Activated CD4-positive, alpha-beta T cell treated with anti-CD3 and anti-CD28 coated beads, Interleukin-2, amount 10 ng/mL, durations not matched to agents 7 days and 5 days (primary cell): ENCODE measurements at places on chromosomes 3 and 15.

DNA sequence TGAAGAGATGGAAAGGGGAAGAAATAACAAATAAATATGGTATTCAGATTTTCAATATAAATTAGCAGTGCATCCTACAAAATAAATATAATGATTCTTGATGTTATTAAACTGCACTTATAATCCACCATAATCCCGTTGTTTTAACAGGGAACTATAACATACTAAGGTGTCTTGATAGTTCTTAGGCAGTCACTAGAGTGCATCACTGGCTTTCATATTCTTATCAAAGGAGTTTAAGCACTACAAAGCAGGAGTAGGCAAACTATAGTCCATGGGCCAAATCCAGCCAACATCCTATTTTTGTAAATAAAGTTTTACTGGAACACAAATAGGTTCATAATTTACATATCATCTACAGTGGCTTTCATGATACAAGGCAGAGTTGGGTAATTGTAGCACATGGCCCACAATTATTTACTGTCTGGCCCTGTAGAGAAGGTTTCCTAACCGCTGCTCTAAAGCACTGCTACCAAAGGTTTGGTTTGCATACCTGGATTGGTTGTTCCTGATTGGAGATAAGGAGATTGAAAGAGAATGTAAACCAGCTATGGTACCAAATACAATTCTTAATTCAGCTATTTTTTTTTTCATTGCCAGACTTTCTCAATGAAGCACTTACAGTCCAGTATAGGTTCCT is 104.3 kb downstream of the ZNF280D start:
- H3K4me3 ChIP-seq = no peak overlapping the region
- no peak overlapping the region for H3K27ac ChIP-seq
- H3K27me3 ChIP-seq = no peaks in the 10 kb centered on the region
- H3K4me1 ChIP-seq = peaks cover 8% of the 10 kb centered on the region
- peaks cover 10% of the 10 kb centered on the region for H3K36me3 ChIP-seq
- no peak for DNase-seq

GRCh38 chr3:88059380-88060170 is 520 bp downstream of the ZNF654 start:
- DNase-seq = peak; percentile 12
- no peaks in the 10 kb centered on the region for H3K27me3 ChIP-seq
- H3K4me1 ChIP-seq = peaks cover 59% of the 10 kb centered on the region
- H3K27ac ChIP-seq = peak overlapping the region; percentile 97

DNA sequence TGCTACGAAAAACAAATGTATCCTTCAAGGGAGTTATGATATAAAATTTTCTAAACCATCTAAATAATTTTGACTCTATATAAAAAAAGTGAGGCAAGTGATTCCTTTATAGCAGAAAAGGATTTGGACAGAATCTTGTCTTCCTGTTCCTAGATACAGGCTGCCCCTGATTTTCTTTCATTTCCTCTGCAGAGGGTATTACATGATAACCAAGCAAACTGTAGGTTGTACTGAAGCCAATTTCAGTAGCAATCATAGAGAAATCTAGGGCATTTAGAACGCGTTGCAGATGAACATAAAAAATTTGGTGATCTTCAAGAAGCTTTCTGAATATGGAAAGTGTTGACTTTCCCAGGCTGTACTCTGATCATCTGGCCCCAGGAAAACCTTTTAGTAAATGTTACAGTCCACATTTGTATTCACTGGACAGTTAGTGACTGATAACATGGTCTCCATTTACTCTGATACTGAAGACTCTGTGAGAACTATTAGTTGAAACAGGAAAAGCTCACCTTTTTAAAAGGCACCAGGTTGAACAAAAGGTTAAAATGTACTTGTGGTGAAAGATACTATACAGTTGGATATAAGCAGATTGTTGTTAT is 9.1 kb upstream of the UTS2B start:
- H3K4me3 ChIP-seq = no peak overlapping the region
- H3K27me3 ChIP-seq = no peaks in the 10 kb centered on the region
- no peaks in the 10 kb centered on the region for H3K36me3 ChIP-seq

DNA sequence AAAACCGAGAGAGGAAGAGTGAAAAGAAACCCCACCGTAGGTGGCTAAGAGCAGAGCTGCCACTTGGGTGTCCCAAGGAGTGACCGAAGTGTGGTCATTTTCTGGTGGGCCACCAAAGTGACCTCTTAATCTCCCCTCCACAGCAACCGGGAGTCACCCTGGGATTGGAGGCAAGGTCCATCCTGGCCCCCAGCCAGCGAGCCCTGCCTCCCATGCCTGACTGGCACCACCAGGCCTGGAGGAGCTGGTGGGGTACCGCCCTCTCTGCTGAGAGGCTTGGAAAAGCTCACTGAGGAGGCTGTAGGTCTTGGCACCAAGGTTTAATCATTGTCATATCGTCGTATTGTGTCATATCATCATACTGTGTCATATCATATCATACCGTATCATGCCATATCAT is 74.0 kb upstream of the TRPM1 start:
- peaks cover 7% of the 10 kb centered on the region for H3K36me3 ChIP-seq
- H3K4me1 ChIP-seq = peaks cover 10% of the 10 kb centered on the region
- no peaks in the 10 kb centered on the region for H3K27me3 ChIP-seq
- DNase-seq = no peak

DNA sequence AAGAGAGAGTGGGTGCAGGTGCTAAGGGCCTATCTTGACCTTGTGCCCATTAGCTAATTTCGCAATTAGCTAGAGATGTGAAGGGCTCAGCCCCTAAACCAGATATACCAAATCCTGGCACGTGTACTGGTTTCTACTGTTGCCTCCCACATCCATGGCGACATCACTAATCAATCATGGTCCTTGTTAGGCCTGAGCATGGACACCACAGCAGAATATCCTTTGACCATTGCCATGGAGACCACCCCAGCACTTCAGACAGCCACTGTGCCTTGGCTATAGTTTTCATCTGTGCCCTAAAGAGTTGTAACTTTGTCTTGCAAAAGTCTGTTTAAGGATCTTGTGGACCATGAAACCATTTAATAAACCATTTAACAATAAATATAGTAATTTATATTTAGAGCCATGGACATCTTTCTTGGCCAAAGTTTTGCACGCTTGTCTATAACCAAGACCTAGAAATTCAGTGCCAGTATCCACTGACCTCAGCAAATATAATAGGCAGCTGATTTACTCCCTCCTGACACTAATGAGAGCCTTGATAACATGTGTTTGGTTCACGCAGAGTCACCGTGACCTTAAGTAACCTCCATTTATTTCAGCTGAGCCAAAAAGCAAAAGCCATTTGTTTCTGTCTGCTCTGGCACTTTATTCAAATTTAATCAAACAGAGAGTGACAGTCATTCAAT is 43.4 kb downstream of the COLQ start:
- no peak overlapping the region for H3K27ac ChIP-seq
- no peaks in the 10 kb centered on the region for H3K4me1 ChIP-seq
- H3K4me3 ChIP-seq = no peak overlapping the region
- no peak for DNase-seq
- H3K36me3 ChIP-seq = peaks cover 1% of the 10 kb centered on the region

DNA sequence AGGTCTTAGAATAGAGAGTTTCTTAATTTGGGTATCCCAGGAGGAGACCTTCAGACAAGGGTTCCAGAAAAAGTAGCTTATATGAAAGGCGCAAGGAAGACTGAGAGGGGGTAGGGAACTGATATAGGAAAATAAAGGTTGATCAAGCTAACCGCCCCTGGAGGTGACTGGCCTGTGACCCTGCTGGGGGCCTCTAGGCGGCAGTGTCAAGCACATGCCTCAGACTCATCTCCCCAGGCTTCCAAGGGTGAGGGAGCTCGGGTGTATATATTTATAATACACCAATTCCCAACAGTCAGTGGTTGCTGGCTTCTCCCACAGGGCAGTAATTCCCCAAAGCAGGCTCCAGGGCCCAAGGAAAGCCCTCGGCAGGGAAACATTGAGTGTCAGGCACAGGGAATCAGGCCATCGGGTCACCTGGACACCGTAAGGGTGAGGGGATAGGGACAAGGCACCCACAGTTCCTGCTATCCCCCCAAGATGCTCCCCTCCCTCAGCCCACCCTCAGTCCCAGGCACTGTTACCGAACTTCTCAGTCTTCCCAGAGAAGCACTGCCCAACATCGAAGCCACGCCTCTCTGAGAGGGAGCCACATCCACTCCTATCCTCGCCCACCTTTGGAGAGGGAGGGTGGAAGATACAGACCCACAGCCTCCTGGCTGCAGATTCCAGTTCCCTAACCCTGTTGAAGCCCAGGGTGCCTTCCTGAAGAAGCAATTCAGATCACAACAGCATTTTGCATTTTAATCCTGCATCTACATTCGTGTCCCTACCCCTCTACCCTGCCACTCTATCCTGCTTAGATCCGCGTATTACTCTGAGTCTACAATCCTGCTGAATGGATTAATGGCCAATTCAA is 19.5 kb upstream of the CAV3 start:
- no peaks in the 10 kb centered on the region for H3K36me3 ChIP-seq
- DNase-seq = no peak
- no peak overlapping the region for H3K4me3 ChIP-seq
- no peak overlapping the region for H3K27ac ChIP-seq

GRCh38 chr3:30368978-30369377 is 237.4 kb upstream of the TGFBR2 start:
- no peak overlapping the region for H3K27ac ChIP-seq
- no peak overlapping the region for H3K4me3 ChIP-seq
- no peaks in the 10 kb centered on the region for H3K4me1 ChIP-seq
- no peaks in the 10 kb centered on the region for H3K27me3 ChIP-seq

GRCh38 chr3:185164428-185165217 is 11.8 kb upstream of the C3orf70 start:
- no peak overlapping the region for H3K27ac ChIP-seq
- H3K36me3 ChIP-seq = no peaks in the 10 kb centered on the region
- H3K4me3 ChIP-seq = no peak overlapping the region
- H3K4me1 ChIP-seq = no peaks in the 10 kb centered on the region
- no peak for DNase-seq
- H3K27me3 ChIP-seq = peaks cover 5% of the 10 kb centered on the region

DNA sequence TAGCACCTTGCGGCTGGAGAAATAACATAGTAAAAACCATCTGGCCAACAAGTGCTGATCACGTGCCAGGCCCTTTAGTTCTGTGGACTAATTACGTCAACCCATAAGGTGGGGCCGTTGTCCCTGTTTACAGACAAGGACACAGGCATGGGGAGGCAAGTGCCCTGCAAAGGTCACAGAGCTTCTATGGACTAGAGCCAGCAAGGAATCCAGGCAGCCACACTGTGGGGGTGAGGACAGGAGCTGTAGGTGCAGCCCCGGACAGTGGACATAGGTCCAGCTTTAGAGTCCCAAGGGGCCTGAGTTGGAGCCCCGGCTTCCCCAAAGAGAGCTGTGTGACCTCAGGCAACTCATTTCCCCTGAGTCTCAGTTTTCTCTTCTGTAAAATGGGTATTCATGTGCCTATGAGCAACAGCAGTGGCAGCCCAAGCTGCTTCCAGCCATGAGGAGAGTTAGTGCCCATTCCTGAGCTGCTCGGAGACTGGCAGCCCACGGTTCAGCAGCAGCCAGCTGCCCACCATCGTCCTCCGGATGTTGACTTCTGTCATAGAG is 13.9 kb downstream of the CHST13 start:
- peaks cover 8% of the 10 kb centered on the region for H3K4me1 ChIP-seq
- no peak overlapping the region for H3K27ac ChIP-seq
- H3K27me3 ChIP-seq = peaks cover 13% of the 10 kb centered on the region
- H3K4me3 ChIP-seq = no peak overlapping the region
- no peak for DNase-seq
- H3K36me3 ChIP-seq = no peaks in the 10 kb centered on the region

DNA sequence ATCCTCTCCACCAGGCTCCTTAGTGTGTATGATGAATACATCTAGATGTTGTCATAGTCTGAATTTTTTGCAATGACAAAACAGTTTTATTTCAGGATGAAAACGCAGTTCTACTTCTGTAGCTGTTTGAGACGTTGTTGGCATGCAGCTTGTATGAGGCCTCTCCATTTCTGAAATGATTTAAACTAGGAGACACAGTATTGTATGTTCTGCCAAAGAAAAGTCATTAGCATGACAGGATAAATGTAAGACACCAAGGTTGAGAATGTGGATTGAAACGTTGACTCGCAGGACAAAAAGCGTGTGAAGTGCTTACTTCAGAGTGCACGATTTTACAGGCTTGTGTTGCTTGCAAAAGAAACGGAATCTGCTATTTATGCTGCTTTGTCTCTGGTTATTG is 35.3 kb downstream of the ABHD17C start:
- DNase-seq = no peak
- H3K27ac ChIP-seq = no peak overlapping the region
- no peaks in the 10 kb centered on the region for H3K36me3 ChIP-seq
- no peak overlapping the region for H3K4me3 ChIP-seq
- peaks cover 1% of the 10 kb centered on the region for H3K4me1 ChIP-seq

- H3K27me3 ChIP-seq = peaks cover 12% of the 10 kb centered on the region
- H3K4me3 ChIP-seq = no peak overlapping the region
- DNase-seq = no peak
- H3K27ac ChIP-seq = no peak overlapping the region
Observed at GRCh38 chr15:26091184-26091583, 228.1 kb upstream of the ATP10A start.

GRCh38 chr15:57789225-57789624 is 82.7 kb downstream of the POLR2M start:
- no peaks in the 10 kb centered on the region for H3K36me3 ChIP-seq
- H3K4me3 ChIP-seq = no peak overlapping the region
- H3K4me1 ChIP-seq = peaks cover 8% of the 10 kb centered on the region
- no peak overlapping the region for H3K27ac ChIP-seq
- H3K27me3 ChIP-seq = peaks cover 13% of the 10 kb centered on the region

- H3K36me3 ChIP-seq = no peaks in the 10 kb centered on the region
- H3K27me3 ChIP-seq = peaks cover 52% of the 10 kb centered on the region
- H3K27ac ChIP-seq = no peak overlapping the region
- DNase-seq = peak; percentile 56
- H3K4me1 ChIP-seq = peaks cover 20% of the 10 kb centered on the region
- peak overlapping the region; percentile 75 for H3K4me3 ChIP-seq
Observed at GRCh38 chr3:107429320-107430181, 52.3 kb downstream of the CCDC54 start.

DNA sequence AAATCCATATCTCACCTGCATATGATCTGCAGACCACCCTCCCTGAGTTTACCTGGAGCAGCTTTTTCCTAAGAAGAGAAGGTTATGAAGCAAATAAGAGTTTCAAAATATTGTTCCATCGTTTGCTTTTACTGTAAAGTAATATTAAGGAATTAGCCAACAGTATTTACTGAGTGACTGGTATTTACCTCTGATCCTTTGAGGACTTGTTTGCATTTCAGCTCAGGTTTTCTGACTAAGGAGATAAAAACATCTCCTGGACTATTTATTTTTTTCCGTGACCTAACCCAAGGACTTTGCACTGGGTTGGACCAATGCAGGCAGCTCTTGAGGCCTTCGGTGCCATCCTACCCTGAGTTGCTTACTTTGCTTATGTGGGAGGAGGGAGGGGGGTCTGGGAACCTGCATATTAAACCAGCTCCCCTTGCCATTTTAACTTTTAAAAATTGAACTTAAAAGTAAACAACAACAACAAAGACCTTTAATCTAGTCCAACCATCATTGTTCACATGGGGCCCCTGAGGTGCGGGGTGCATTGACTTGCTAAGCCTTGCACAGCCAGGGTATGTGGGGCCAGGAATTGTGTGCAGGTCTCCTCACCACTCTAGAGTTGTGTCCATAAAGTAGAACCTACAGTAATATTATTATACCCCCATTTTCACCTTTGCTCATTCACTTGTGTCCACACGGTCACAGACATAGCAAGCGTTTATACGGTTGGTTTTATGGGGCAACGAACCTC is 39.3 kb downstream of the TRAK1 start:
- no peaks in the 10 kb centered on the region for H3K27me3 ChIP-seq
- H3K36me3 ChIP-seq = peaks cover 10% of the 10 kb centered on the region
- no peak overlapping the region for H3K4me3 ChIP-seq
- no peak for DNase-seq

- no peak overlapping the region for H3K27ac ChIP-seq
- DNase-seq = no peak
- no peak overlapping the region for H3K4me3 ChIP-seq
- peaks cover 9% of the 10 kb centered on the region for H3K36me3 ChIP-seq
- H3K27me3 ChIP-seq = no peaks in the 10 kb centered on the region
Observed at GRCh38 chr3:63964681-63965485, 52.7 kb upstream of the SCAANT1 start.
